T-helper 1 cell (primary cell): ENCODE measurements at places on chromosomes 6 and 20.

GRCh38 chr6:54059683-54060082 is 51.6 kb upstream of the MLIP start:
- DNase-seq: no peak

- no peak for DNase-seq
These were observed 123.2 kb downstream of the ARHGAP18 start for GRCh38 chr6:129586815-129587214.

DNA sequence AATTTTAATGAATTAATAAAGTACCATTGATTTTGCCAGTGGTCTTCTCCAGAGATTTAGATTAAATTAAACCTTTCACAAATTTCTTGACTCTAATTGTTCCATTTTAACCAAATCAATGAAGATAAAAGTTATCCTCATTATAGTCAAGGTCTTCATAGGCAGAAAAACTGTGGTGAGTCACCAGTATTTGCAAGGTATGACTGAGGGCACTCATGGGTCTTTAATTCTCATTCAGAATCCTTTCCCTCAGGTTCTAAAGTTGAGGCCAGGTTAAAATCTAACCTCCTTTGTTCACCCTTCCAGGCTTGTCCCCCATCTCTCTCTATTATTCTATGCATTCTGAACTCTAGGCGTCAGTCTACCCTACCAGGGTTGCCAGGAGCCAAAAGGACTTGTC is 93.9 kb downstream of the JAG1 start:
- no peak for DNase-seq

GRCh38 chr6:167058261-167058660 is 59.1 kb downstream of the CEP43 start:
- DNase-seq: no peak

GRCh38 chr20:32971703-32972161 is 32.5 kb downstream of the SUN5 start:
- no peak for DNase-seq

GRCh38 chr20:62494980-62495748 is 19.4 kb upstream of the GATA5 start:
- no peak for DNase-seq

GRCh38 chr6:158485431-158485830 is 74.5 kb upstream of the TMEM181 start:
- DNase-seq: no peak

- DNase-seq: no peak
These were observed 394.4 kb downstream of the DOK5 start for GRCh38 chr20:54869765-54870164.

- no peak for DNase-seq
These were observed 60.0 kb downstream of the TOX2 start for GRCh38 chr20:43974695-43975094.

DNA sequence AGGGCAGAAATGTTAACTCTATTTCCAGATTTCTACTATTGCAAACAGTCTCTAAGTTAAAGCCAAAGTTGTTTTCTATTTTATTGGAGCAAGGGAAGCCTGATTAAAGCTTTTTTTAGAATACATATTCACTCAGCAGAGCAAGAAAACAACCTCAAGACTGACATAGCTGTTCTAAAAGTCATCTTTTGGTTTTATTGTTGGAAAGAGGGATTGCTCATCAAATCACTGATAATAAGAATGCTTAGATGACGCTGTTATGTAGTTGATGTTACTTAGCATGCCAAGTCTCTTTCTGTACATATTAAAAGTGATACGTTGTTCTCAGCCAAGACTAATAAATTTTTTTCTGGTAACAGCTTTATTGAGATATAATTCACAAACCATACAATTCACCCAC is 172.6 kb upstream of the LAMA2 start:
- no peak for DNase-seq

- peak; percentile 11 for DNase-seq
These were observed at the start of gene SLC35F1 for GRCh38 chr6:117906958-117907600. Gene SLC35F1, plus strand, starts transcription at chr6:117907264.

DNA sequence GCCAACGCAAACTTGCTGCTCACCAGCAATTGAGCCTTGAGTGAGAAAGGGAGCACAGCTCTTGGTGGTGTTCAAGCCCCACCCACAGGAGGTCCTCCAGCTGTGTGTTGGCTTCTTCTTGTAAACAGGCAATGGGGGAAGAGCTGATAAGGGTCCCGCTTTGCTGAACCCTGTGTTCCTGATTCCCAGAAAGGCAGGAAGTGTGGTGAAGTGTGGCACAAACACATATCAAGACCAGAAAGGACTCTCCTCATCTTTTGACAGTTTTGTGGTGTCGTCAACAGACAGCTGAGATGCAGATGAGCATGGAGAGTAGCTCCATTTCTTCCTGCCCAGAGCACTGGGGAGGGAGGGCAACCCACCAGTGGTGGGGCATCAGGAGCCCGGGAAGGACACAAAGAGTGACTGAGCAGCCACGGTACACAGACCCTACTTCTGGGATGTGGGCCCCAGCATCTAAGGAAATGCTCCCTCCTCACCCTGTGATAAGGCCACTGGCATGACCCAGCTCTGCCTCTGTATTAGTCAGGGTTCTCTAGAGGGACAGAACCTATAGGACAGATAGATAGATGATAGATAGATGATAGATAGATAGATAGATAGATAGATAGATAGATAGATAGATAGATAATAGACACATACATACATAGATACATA is 188.9 kb upstream of the TAB2 start:
- no peak for DNase-seq

GRCh38 chr6:1479095-1479494 is 89.7 kb downstream of the FOXF2 start:
- DNase-seq: no peak

DNA sequence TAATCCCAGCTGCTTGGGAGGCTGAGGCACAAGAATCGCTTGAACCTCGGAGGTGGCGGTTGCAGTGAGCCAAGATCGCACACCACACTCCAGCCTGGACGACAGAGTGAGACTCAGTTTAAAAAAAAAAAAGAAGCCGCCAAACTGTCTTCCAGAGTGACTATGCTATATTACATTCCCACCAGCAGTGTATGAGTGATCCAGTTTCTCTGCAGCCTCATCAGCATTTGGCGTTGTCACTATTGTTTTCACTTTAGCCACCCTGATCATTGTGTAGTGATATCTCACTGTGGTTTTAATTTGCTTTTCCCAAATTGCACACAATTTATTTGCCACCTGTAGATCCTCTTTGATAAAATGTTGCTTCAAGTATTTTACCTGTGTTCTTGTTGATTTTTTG is 6.0 kb upstream of the AKAP12 start:
- no peak for DNase-seq

DNA sequence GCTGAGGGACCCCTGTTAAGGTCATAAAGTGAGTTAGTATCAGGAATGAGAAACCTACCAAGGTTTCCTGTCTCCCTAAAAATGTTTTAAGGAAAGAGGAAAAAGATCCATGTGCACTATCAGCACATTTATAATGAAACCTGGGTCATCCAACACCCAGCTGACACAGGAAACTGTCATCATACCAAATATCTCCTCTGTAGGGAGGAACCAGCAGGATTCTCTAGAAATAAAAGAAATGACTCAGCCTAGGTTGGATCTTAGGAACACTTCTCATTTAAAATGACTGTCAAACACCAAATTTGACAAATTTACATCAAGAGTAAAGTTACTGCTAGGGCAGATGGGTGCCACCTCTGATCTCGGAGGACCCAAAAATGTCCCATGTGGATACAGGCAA is 21.7 kb downstream of the GFOD1 start:
- no peak for DNase-seq

DNA sequence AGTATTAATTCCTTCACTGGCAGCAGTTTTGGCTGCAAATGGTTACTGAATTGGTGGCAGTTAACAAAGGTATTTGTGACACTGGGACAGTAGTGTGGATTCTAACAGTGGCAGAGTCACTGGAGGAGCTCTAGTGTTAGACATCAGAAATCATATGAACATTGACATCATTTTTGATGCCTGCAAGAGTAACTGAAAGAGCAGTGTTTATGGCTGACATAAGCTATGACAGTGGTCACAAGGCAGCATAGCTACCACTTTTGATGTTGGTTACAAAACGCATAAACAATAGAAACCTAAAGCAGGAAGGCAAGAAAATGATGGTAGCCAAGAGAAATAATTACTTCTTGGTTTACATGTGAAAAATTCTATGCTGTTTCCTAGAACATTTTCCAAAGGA is 326.7 kb upstream of the MAN1A1 start:
- no peak for DNase-seq

- peak; percentile 9 for DNase-seq
These were observed at the start of gene TSHZ2 for GRCh38 chr20:52972190-52972937. Gene TSHZ2, plus strand, starts transcription at chr20:52972358. Its CDS starts 936 bp downstream, at chr20:52973294.

GRCh38 chr6:127266178-127266891 is at the start of gene RNF146:
Gene RNF146, plus strand, starts transcription at chr6:127266864. Its CDS starts 13,475 bp downstream, at chr6:127280339.
- DNase-seq: peak; percentile 74

GRCh38 chr20:4972506-4973251 is 28.6 kb downstream of the SLC23A2 start:
- no peak for DNase-seq

- DNase-seq: no peak
These were observed 12.4 kb downstream of the RALGAPB start for GRCh38 chr20:38485041-38485440.

DNA sequence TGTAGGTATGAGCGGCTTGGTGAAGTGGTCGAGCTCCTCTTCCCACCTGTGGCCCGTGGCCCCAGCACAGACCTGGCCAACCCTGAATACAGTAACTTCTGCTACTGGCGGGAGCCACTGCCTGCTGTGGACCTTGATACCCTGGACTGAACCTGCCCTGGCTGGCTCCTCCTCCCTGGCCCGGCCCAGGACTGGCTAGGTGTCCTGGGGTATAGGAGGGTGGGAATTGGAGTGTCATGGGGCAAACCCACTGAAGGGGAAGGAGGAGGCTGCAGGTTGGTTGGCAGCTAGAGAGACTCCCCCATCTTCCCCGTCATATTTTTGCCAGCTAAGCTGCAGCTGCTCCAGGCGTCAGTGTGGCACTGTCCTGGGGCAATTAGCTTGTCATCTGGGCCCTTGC is 7.9 kb downstream of the EMILIN3 start:
- DNase-seq: no peak

DNA sequence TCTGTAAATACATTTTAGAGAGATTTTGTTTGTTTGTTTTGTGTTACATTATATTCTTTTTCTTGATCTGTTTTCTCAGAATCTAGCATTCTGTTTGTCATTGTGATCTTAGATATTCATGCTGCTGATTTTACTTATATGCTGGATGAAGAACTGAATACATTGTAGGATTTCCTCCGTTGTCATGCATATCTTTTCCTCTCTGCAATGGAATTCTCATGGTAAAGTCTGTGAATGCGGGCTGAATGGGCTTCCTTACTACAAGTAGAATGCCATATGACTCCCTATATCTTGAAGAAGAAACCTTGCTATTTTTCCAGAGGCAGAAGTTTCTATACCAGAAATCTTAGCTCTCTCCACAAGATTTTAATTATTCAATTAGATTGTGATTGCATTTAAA is 2.4 kb upstream of the DEFB114 start:
- no peak for DNase-seq

- no peak for DNase-seq
These were observed 26.5 kb downstream of the BCL2L1 start for GRCh38 chr20:31695849-31696804.

DNA sequence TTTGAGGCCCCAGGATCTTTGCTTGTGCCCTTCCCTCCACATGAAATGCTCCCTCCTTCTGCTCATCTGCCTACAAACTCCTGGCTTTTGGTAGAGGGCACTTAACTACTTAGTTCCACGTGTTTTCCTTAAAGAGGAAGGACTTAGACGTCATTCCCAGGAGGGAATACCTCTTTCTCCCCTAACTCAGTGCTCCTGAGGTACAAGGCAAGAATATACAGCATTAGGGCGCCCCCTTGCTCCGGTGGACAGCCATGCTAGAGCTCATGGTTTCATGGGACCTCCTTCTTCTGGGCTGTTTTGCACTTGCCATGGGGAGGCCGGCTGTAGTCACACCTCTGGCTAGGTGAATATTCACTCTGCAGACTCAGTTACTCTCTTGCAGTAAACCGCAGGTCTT is 93.8 kb upstream of the LY86 start:
- DNase-seq: no peak

- DNase-seq: no peak
These were observed 5.7 kb downstream of the SIM1 start for GRCh38 chr6:100458841-100459591.

DNA sequence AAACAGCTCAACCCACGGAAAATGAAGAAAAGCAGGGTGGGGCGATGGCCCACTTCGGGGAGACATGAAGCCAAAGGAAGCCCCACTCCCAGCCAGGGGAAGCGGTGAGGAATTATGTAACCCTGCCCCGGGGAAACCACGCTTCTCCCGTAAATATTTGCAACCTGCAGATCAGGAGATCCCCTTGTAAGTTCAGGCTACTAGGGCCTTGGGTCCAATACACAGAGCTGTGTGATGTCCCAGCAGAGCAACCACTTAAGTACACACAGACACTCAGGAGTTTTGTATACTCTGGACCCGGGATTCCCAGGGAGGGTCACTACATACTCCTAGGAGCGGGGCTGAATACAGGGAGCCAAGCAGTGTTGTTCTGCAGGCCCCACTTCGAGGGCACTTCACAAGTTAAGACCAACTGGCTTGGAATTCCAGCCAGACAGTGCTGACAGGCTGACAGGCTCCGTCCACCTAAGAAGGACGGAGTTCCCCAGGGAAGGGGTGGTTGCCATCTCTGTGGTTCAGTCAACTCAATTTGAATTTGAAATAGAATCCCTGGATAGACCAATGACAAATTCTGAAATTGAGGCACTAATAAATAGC is 301.4 kb upstream of the THEMIS start:
- no peak for DNase-seq

- no peak for DNase-seq
These were observed 579.2 kb downstream of the EPM2A start for GRCh38 chr6:145155873-145156782.

- no peak for DNase-seq
These were observed 145.3 kb upstream of the SPACA1 start for GRCh38 chr6:87902383-87902782.

DNA sequence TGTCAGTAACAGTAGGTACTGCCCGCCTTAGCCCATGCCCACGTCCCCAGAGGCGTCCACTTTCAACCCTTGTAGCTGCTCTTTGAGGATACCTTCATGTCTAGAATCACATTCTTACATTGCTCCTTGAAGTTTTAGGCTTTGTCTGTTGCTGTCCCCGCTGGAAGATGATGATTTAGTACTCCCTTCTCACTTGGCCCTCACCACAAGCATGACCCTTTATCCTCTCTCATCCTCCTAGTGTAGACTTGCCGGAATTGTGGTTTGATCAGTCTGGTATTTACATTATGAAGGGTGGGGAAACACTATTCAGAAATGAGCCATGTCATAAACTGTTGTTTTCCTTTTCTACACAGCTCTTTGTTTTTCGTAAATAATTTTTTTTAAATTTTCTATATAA is 87.4 kb downstream of the ARID1B start:
- DNase-seq: no peak

GRCh38 chr6:55902796-55903195 is 27.4 kb upstream of the BMP5 start:
- DNase-seq: no peak

GRCh38 chr6:132133736-132134445 is 182.7 kb upstream of the CCN2 start:
- no peak for DNase-seq
